Activated CD4-positive, alpha-beta memory T cell treated with anti-CD3 and anti-CD28 coated beads, Interleukin-2, amount 10 ng/mL, durations not matched to agents 7 days and 5 days (primary cell): ENCODE measurements at places on chromosomes 11 and 22. TPM values are rescaled to one million over a fixed set of nuclear protein-coding genes. Genes with fewer than 3 reads are reported as not detected.
A peak's percentile ranks its signal among the peaks of the same experiment; 100 is the strongest.

DNA sequence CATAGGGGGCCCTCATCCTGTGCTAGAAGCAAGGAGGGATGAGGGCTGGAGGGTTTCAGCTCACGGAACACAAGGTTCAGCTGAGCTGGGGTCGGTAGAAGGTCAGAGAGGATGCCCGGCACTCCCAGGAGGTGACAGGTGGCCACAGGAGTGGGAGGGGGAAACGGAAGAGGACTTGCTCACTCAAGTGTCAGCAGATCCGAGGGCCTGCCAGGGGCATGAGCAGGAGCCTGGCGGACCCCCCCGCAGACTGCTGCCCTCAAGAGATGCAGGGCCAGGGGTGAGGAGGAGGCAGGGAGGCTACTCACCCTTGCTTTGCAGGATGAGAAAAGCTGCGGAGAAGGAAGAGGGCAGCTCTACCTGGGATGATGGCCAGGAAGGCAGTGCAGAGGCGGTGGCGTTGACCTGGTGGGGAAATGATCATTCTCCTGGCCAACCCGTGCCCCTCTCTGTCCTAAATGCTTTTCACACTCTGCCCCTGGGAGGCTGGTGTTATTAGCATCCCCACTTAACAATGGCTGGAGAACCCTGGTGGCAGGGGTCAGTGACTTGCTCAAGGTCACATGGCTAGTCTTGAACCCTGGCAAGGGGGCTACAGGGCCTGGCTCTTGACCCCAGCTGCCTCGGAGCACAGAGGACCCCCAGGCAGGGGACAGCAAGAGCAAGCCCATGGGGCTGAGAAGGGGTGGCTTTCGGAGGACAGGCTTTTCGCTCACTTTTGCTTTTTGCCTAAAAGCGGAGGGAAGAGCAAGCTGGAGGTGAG is 30.1 kb upstream of the CSNK1E start:
- H3K27ac ChIP-seq = no peak overlapping the region
- DNase-seq = no peak
- no peaks in the 10 kb centered on the region for H3K27me3 ChIP-seq

GRCh38 chr22:35335936-35336781 is 36.5 kb downstream of the TOM1 start:
- DNase-seq = peak; percentile 40
- peaks cover 35% of the 10 kb centered on the region for H3K4me1 ChIP-seq

GRCh38 chr11:125618383-125618782 is 6.6 kb upstream of the CHEK1 start:
- no peak overlapping the region for H3K27ac ChIP-seq
- no peaks in the 10 kb centered on the region for H3K4me1 ChIP-seq
- H3K27me3 ChIP-seq = no peaks in the 10 kb centered on the region

DNA sequence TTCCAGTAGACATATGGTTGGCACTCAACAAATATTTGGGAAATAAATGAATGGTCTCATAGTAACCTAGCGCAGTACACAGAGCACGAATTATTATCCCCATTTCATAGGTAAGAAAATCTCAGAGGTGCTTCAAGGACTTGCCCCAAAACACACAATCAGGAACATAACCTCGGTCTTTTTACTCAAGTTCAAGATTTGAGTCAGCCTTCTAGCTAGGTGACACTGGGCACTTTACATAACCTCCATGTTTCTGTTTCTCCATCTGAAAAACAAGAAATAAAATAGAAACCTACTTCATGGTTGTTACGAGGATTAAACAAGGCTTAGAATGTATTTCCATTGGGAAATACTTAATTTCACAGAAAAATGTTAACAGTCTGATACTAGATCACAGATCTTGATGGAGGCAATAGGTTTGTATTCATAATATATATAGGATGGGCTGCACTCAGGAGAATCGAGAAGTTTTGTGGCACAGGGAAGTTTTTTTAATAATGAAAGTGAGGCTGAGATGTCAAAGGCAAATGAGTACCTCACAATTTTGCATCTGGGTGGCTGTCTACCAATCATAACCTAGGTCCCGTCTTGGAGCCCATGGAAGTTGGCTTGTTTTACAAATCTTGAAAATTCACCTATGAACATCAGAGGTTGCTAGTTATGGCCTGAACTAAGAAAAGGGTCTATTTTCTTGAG is 147.4 kb upstream of the ZC3H12C start:
- H3K4me1 ChIP-seq = peaks cover 6% of the 10 kb centered on the region
- no peak for DNase-seq

KBTBD4 gene
- total RNA-seq = 18.2 TPM

FBLN1 gene
- not detected for total RNA-seq

DNA sequence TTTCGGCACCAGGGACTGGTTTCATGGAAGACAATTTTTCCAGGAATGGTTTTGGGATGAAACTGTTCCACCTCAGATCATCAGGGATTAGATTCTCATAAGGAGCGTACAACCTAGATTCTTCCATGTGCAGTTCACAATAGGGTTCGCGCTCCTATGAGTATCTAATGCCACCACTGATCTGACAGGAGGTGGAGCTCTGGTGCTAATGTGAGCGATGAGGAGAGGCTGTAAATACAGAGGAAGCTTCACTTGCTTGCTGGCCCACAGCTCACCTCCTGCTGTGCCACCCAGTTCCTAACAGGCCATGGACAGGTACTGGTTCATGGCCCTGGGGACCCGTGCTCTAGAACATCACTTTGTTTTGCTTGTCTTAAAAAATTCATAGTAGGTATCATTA is 41.8 kb upstream of the AMPD3 start:
- H3K4me1 ChIP-seq = peaks cover 49% of the 10 kb centered on the region
- DNase-seq = peak; percentile 64
- no peak overlapping the region for H3K27ac ChIP-seq
- H3K4me3 ChIP-seq = no peak overlapping the region

GRCh38 chr11:119712459-119713358 is 16.3 kb downstream of the NECTIN1 start:
- DNase-seq = no peak
- H3K27ac ChIP-seq = no peak overlapping the region
- H3K27me3 ChIP-seq = peaks cover 40% of the 10 kb centered on the region
- H3K4me1 ChIP-seq = peaks cover 10% of the 10 kb centered on the region
- H3K36me3 ChIP-seq = no peaks in the 10 kb centered on the region
- no peak overlapping the region for H3K4me3 ChIP-seq

GRCh38 chr11:65293909-65294381 is 20.7 kb upstream of the CDC42EP2 start:
- H3K4me3 ChIP-seq = no peak overlapping the region
- H3K27me3 ChIP-seq = no peaks in the 10 kb centered on the region
- H3K4me1 ChIP-seq = peaks cover 12% of the 10 kb centered on the region
- peaks cover 58% of the 10 kb centered on the region for H3K36me3 ChIP-seq

DNA sequence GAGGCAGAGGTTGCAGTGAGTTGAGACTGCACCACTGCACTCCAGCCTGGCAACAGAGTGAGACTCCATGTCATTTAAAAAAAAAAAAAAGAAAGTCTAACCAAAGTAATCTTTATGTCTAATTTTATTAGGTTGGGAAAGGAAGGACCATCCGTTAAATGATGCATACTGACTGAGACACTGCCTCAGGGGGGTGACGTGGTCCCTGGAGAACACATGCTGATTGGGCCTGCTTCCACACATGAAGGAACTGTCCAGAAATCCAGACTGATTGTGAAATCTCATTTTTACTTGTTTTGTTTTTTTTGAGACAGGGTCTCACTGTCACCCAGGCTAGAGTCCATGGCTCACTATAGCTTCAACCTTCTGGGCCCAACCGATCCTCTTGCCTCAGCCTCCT is 5.5 kb downstream of the SF3A1 start:
- H3K27ac ChIP-seq = no peak overlapping the region
- DNase-seq = no peak
- no peaks in the 10 kb centered on the region for H3K27me3 ChIP-seq
- H3K4me1 ChIP-seq = peaks cover 85% of the 10 kb centered on the region

- H3K36me3 ChIP-seq = no peaks in the 10 kb centered on the region
- no peak overlapping the region for H3K4me3 ChIP-seq
- no peak overlapping the region for H3K27ac ChIP-seq
- no peak for DNase-seq
- H3K27me3 ChIP-seq = no peaks in the 10 kb centered on the region
Measured at GRCh38 chr11:120651396-120651795, 139.8 kb downstream of the GRIK4 start.

GRCh38 chr11:69874984-69875624 is 55.9 kb upstream of the FGF3 start:
- DNase-seq = no peak
- H3K4me1 ChIP-seq = no peaks in the 10 kb centered on the region
- no peaks in the 10 kb centered on the region for H3K27me3 ChIP-seq
- no peak overlapping the region for H3K27ac ChIP-seq

DNA sequence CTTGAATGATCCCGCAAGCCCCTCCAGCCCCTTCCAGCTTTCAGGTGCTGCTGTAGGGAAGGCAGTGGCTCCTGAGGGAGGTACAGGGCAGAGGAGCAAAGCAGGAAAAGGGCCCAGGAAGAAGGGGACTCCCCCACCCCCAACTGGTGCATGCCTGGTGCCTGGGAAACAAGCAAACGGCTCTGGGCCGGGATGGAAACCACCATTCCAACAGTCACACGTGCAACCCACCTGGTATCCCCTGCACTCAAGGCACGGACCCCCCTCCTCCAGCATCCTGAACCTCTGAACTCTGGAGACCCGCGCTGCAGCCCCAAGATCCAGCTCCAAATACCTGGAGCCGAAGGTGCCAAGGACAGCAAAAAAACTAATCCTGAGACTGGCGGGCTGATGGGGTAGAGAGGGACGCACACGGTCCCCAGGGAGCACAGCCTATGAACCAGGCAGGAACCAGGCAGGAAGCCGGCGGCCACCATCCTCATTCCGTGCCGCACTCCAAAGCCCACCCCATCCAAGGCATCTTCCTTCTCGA is 537 bp downstream of the SCN4B start:
- H3K27ac ChIP-seq = no peak overlapping the region
- peaks cover 9% of the 10 kb centered on the region for H3K4me1 ChIP-seq
- H3K27me3 ChIP-seq = peaks cover 87% of the 10 kb centered on the region
- no peak for DNase-seq

OR51V1 gene
- not detected for total RNA-seq

GALNT18 gene
- total RNA-seq = 0.60 TPM

- H3K27me3 ChIP-seq = no peaks in the 10 kb centered on the region
- H3K4me3 ChIP-seq = no peak overlapping the region
- H3K36me3 ChIP-seq = peaks cover 40% of the 10 kb centered on the region
- peak overlapping the region; percentile 7 for H3K27ac ChIP-seq
- no peak for DNase-seq
Measured at GRCh38 chr22:30420347-30421125, 5.0 kb upstream of the MTFP1 start.

TRIM66 gene
- 22.4 TPM for total RNA-seq

DNA sequence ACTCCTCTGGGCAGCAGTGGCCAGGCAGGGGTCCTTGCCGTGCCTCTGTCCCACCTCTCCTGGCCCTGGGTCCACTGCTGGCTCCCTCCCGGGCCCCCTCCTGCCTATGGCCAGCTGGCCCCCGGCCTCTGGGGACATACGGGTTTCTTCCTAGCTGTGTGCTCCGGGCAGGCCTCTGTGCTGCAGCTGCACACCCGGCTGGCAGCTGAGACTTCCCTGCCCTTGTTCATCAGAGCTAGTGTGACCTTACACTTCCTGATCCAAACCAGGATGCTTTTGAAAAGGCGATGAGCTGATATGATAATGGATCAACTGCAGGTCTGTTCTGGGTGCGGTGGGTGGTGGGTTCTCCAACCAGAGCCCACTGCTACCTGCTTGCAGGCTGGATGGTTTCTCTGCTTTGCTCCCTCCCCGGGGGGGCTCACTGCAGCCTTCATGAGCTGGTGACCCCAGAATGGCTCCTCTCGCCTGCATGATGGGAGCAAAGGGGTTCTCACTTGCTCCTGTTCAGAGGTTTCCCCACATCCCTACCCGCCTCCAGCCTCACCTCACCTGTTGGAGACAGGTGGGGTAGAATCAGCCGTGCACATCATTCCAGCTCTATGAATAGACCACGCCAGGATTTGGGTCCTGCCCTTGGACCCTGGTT is 13.3 kb downstream of the B3GAT1 start:
- no peak overlapping the region for H3K27ac ChIP-seq
- DNase-seq = no peak
- H3K36me3 ChIP-seq = no peaks in the 10 kb centered on the region
- H3K27me3 ChIP-seq = peaks cover 18% of the 10 kb centered on the region
- H3K4me1 ChIP-seq = peaks cover 21% of the 10 kb centered on the region
- H3K4me3 ChIP-seq = no peak overlapping the region
